Activated CD4-positive, CD25-positive, alpha-beta regulatory T cell (primary cell): ENCODE measurements at places on chromosomes 11 and 22.

- no peak for DNase-seq
Measured at GRCh38 chr11:78408619-78409018, 9.0 kb downstream of the GAB2 start.

- no peak for DNase-seq
Measured at GRCh38 chr11:61488651-61489291, 19.8 kb upstream of the LRRC10B start.

DNA sequence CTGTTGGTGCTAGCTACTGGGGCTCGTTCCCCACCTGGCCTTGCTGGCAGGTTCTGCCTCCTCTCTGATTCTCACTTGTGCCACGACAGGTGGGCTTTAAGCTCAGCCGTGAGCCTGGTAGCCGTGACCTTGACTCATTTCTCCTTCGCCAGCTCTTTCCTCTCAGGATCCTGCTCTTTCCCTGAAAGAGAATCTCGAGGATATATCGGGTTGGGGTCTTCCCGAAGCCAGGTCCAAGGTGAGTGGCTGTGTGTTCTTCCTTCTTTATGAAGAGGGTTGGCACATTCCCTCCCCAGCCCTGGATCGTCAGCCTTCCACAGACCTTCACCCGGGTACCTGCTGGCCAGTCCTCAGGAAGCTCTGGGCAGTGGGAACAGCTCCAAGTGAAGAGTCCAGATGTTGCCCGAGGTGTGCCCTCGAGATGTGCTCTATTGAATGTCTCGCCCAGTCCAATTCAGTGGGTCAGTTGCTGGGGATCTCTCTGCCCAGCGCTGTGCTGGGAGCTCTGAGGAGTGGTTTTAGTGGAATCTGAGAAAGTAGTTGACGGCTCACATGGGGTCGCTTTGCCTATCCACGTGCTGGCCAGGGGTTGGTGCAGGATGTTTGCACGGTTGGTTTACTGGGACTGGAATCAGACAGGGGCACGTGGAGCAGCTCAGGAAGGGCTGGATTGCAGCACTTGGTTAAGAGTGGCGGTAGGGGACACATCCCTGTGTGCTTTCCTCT, 1.4 kb downstream of the ZNF74 start:
- no peak for DNase-seq

DNA sequence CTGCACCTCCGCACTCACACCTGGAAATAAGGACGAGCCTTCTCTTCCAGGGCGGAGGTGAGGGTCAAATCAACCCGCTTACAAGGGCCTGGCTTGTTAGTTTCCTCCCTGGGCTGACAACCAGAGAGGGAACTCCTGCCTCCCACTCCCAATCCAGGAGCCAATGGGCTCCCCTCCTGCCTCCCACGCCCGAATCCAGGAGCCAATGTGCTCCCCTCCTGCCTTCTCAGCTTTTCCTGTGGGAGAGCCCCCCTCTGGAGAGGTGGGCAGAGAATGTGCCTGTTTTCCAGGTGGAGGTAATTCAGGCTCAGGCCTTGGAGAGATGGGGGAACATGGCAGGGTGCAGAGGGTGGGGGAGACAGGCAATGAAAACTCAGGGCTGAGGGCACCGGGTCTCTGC, 53.7 kb upstream of the TTLL12 start:
- no peak for DNase-seq

GRCh38 chr11:11313426-11313825, 39.6 kb downstream of the CSNK2A3 start:
- no peak for DNase-seq

- DNase-seq = no peak
Measured at GRCh38 chr22:47177334-47177815, 414.9 kb downstream of the TBC1D22A start.

- DNase-seq = no peak
Measured at GRCh38 chr22:48886604-48887393, 940.9 kb downstream of the BRD1 start.

- DNase-seq = no peak
Measured at GRCh38 chr11:93396316-93396715, 65.8 kb downstream of the DEUP1 start.

DNA sequence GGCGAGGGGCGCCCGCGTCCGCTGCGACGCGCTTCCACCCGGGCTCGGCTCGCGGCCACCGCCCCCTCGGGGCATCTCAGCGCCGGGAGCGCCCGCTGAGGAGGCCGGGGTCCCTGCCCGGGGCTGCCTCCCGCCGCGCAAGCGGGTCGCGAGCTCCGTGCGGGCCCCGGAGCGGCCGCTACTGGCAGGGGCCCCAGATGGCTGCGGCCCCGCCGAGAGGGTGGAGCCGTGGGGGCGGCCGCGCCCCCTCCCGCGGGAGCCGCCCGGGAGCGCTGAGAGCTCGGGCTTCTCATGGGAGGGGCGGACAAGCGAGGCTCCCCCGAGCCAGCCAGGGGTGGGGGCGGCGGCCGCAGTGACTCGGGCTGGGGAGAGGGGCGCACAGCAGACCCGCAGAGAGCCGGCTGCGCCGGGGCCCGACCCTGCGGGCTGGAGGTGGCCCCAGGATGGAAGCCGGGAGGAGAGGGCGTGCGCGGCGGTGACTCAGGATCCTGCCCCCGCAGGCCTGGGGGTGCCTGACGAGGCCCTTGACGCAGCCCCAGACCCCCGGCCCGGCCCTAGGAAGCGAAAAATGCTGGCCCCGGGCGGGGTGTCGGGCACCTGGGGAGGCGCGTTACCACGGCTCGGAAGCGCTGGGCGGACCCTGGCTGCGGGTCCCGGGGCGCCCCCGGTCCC, 603 bp upstream of the ZFTA start:
- DNase-seq = no peak

GRCh38 chr22:37312549-37313183, 30.4 kb downstream of the CYTH4 start:
- DNase-seq = no peak

GRCh38 chr22:49547751-49548239, 279.9 kb downstream of the BRD1 start:
- DNase-seq = no peak

DNA sequence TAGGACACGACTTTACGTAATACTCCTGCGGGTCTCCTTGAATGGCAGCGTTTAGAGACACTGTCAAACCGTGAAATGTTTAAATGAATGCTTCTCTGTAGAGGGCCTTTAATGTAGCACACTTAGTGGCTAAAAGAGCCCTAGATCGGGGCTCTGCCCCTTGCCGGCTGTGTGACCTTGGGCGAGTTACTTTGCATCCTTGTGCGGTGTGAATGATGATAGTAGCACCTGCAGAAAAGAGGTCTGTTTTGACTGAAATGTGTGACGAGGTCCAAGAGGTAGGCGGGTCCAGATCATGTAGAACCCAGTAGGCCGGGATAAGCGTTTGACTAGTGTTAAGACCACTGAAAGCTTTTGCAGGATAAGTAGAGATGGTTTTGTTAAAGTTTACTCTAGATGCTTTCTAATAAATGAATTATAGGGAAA, 866 bp downstream of the MED17 start:
- DNase-seq = no peak

GRCh38 chr11:1198561-1199240, 24.2 kb upstream of the MUC5B start:
- no peak for DNase-seq

DNA sequence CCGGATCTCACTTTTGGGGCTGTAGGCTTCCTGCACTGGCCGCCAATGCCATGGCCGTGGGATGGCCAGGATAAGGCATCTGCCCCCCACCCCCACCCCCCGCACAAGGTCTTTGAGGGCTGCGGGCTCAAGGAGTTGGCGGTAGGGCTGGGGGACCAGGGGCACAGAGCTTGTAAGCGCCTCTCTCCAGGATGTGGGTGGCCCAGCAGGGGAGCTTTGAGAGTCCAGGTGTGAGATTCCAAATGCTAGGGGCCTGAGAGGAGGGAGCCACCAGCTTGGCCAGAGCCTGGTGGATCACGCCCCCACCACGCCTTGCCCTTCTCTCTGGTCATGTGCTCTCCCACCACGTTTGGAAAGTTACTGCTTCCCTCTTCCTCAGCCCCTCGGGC, 5.0 kb downstream of the CD81 start:
- no peak for DNase-seq

GRCh38 chr11:103257360-103257759, 148.1 kb downstream of the DYNC2H1 start:
- DNase-seq = no peak

- DNase-seq = no peak
Measured at GRCh38 chr11:119816660-119817059, 87.7 kb upstream of the NECTIN1 start.

DNA sequence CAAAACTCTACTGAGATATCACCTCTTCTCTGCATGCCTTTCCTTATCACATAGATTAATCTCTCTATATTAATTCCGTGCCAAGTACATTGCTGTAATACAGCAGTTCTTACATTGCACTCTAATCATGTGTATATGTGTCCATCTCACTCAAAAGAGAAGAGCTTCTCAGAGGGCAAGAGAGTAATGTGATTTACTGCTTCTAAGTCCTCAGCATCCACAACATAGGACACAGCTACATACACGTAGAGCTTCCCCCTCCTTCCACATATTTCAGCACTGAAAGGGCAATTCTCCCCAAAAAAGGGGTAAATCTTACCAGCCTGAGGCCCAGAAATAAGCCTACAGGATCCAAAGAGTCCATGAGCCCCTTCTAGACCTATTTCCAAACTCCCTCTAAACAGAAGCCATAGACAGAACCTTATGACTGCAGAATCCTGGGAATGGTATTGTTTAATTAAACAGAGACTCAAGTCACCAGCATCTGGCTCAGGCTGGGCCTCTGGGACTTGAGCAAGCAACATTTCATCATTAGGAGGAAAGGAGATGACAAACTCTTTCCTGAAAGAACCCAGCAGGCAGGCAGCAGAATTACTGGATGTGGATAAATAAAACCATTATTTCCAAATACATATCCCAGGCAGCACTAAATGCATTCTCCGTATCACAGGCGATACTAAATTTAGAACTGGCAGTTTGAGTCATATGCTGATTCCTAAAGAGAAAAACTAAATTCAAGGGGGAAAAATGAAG, 87.2 kb downstream of the KCNC1 start:
- DNase-seq = no peak

DNA sequence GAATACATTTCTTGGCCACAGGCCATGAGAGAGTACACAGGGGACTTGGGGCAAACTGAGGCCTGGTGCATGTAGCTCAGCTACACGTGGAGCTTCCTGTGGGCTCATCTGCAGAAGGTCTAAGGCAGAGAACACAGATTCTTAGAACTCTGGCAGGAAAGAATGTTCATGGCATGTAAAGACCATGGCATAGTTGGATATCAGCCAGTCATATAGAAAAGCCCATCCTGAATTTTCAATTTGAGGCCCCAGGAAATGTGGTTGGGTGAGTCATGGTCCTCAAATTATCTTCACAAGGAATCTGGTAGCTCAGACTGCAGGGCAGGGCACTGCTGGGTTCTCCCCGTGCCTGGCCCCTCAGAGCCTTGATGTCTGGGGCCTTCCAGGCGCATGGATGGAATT, 13.7 kb upstream of the ST3GAL4 start:
- DNase-seq = no peak

- no peak for DNase-seq
Measured at GRCh38 chr22:44133161-44133560, 47.6 kb upstream of the PARVG start.

DNA sequence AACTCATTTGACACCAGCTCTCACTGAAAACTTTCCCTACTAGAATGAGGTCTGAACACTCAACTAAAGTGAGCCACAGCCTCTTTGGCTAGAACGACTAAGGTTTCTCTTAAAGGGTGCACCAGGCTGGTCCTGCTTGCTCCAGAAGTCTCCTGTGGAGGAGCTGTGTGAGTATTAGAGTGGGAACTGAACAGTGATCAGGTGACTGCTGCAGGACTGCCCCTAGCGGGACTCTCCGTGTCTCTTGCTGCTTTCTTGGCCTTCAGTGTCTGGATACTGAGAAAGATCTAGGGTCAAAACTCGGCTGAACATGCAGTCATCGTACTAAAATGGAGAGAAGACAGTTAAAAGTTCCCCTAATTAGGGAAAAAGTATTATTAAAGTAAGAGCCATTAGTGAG, 34.6 kb downstream of the FAM118A start:
- no peak for DNase-seq

DNA sequence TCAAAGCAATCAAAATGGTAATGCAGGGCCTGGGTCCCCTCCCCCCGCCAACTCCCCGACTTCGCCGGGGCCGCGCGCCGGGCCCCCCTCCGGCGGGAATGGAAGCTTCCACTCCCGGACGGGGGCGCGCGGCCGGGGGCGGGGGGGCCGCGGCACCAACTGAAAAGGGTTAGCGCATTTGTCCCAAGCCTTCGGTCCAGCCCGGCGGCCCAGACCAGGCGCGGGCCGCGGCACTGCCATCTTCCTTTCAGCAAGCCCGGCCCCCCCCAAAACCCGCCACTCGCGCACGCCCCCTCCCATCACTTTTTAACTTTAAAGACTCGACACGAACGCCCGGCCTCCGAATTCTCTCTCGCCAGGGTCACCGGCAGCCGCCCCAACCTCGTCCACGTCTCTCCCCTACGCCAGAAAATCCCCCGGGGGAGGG, 2.8 kb downstream of the PHF21B start:
- no peak for DNase-seq

DNA sequence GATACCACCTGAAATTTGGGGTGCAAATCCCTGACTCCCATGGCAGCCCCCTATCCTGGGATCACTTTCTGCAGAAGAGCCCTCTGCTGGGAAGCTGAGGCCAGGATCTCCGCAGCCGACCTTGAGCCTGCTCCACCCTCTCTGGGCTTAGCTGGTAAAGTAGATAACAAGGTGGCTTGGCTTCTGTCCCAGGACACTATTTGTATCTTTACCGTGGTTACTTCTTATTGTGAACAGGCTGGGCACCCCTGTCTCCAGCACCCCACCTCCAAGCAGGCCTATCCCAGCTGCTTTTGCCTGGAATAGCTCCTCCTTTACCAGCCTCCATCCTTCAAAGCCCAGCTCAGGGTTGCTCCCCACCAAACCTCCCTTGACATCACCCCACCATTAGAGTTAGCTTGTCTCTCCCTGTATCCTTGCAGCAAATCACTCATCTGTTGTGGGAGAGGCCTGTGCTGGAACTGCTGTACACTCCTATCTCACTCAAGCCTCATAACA, 35.2 kb upstream of the P2RY2 start:
- no peak for DNase-seq

DNA sequence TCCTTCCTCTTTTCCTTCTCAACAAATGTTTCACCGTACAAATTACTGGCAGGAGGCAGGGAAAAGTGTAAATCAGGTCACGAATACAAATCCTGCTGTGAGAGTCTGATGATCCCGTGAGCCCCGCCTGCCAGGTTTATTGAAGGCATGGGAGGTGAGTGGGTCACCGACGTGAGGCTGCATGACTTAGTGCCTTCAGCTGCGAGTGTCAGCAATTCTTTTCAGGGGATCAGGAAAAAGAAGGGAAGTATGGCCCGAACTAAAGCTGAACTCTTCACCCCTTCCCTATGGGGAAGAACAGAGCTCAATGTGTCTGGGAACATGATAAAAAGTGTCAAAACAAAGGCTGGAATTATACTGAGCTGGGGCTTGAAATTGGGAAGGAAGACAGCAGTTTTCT, 166.2 kb downstream of the OPCML start:
- DNase-seq = no peak

GRCh38 chr22:28817919-28818859, 17.8 kb upstream of the XBP1 start:
- no peak for DNase-seq

DNA sequence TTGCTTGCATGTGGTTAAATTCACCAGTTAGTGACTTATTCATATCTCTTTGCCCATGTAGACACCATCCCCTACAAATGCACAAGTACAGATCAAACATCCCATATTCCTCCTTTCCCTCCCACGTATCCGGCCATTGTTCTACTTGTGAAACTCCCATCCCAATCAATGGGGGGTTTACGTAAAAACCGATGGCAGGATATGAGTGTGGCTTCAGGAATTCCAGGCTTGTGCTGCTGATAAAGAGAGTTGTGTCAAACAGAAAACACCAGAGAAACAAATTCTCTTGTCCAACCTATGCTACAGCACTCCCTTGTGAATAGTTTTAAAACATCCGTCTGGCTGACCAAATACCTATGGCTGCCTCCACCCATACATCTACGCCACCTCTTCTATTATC, 15.5 kb downstream of the FLI1 start:
- no peak for DNase-seq
